ENCODE measurements at places on chromosomes 6 and 20.

DNA sequence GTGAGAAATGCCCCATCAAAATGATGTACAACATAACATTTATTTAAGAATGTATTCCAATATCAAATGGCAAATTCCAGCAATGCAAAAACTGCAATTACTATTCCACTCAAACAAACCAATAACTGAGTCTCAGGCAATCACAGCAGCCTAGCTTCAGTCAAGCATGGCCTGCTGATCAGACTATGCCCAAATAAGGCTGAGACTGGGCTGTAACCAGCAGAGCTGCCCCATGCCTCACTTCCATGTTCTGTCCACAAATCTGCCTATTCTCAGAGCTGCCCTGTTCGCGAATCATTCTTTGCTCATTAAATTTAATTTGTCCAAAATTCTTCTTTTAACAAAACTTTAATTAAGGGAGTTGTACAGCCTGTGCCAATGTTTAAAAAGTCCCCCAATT, 155.4 kb downstream of the FNDC1 start:
- DNase-seq = no peak

- no peak for DNase-seq
Observed at GRCh38 chr20:60049601-60050000, 91.4 kb downstream of the CDH26 start.

GRCh38 chr6:87661016-87661415, 41.0 kb downstream of the AKIRIN2 start:
- DNase-seq = no peak

DNA sequence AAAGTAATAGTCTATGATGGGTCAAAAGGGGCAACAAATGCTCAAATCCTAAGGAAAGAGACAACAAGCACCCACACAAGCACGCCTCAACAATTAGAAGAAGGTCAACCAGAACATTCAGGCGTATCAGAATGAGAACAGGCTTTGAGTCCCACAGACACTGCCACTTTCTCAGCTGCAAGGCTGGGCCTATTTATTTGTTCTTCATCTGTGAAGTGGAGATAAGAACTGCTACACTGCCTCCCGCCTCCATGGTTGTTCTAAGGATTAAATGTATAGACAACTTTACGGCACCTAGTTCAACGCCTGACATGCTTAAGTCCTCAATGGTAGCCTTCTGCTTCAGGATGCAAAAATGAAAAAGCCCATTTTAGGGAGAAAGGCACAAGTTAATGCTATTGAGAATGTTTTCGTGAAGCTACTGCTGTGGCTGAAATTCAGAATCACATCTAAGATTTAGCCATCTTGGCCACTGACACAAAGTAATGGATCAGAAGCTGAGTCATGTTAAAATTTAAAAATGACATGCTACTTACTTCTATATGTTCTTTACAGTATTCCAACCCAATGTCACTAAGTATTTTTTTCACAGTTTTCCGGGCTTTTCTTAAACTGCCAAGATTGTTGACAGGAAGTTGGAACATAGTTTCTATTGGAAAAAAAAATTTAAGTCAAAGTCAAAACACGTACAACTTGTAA, 27.7 kb downstream of the ADNP start:
- DNase-seq = no peak

- DNase-seq = no peak
Observed at GRCh38 chr6:169960886-169961611, 209.6 kb downstream of the ERMARD start.
